ENCODE measurements at places on chromosomes 1 and 21. TPM values are rescaled to one million over a fixed set of nuclear protein-coding genes. Genes with fewer than 3 reads are reported as not detected.

- DNase-seq = no peak
Observed at GRCh38 chr1:200704986-200705500, 33.6 kb upstream of the CAMSAP2 start.

DNA sequence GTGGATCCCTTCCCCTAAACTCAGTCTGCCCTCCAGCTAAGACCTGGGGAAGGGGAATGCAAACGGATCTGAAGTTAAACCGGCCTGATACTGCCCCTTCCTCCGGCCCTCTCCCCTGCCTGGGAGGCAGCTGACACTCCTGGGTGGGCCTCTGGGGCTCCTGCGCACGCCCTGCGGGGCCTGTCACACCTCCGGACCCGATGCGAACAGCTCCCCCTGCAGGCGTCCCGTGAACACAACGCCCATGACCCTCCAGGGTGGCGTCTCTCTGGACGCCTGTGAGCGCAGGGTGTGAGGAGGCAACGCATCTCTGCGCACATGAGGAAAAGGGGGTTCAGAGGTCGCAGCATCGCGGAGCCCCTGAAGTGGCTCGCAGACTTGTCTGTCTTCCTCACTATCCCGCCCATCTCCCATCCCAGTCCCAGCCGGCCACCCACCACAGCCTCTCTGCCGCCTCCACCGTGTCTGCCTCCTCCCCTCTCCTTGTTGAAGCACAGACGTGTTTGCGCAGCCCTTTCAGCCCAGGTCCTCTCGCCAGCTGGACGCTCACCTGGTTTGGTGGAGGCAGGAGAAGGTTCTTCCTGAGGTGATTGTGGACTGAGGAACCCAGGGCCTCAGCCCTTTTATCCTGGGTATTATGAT is 421 bp upstream of the LCE3A start:
- DNase-seq = no peak

DNA sequence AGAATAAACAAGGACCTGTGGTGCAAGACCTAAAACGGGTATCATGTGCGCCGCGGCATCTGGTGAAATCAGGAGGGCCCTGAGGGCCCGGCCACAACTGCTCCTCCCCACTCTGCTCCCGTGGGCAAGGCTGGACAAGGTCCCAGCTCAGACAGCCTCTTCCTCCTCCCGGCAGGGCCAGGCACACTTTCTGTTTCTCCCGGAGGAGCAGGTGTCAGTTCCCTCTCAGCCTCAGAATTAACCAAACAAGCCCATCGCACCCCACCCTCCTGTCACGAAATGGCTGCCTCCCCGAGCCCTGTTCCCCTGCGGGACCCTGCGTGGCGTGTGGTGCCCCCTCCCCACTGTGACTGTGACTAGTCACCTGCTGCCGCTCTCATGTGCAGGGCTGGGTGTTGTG is 15.2 kb downstream of the PTTG1IP start:
- no peak for DNase-seq

DNA sequence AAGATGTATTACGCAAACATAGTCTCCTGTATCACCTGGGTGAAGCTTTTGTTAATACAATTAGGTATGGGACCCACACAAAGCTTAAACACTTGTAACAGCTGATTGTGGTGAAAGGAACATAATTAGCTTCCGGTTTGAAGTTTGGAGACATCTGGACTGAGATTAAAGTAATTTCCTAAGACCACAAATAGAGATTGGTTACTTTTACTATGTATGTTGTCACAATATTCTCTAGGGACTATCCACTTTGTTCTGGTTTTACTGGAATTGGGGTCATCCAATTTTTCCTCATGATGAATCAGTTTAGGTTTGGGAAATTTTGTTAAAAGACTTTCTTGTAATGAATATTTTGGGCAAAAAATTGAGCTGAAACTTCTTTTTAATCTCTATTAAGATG is 71.8 kb upstream of the SAMSN1 start:
- DNase-seq = no peak

DNA sequence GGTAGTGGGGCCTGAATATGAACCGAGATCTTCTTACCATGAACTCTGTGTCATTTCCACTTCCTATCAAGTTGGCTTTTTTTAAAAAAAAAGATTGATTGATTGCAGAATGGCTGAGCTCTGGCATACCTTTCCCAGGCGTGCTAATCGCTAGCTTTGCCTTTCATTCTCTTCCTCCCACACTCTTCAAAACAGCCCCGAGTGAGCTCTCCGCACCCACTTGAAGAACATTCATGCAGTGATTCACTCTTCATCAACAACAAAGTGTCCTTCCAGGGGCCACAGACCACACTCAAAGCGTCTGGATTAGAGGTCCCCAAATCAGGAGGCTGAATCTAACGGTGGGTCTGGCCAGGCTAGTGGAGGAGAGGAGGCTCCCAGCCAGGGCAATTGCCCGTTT is 96.3 kb upstream of the GALNT2 start:
- DNase-seq = no peak

DNA sequence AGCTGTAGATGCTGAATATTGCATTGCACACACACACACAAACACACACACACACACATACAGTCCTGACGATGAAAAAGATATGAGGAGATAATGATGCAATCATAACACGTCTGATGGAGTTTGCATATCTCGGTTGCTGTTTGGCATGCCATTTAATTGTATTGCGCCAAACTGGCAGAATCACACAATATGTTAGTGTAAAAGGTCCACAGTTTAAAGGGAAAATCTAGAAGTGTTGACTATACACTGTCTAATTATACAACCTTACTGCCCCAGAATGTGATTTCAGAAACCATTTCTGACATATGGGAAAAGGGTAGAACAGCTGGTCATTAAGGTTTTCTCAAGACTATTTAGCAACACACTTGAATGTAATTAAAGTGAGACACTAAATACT is 123.7 kb upstream of the PROX1 start:
- no peak for DNase-seq

DNA sequence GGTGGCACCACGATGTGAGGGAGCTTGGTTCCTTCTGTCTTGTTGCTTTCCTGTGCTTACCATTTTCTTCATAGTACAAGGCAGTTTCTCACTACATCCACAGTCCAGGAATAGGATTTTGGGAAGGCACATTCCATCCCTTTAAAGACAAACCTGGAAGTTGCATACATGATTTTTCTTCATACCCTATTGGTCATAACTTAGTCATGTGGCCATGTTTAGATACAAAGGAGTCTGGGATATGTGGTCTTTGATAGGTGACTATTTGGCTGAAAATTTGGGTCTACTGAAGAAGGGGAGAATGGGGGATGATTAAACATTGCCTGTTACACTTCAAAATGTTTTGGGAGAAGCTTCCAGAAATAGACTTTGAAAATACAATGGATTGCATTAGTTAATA is 7.0 kb downstream of the DYRK1A start:
- no peak for DNase-seq

DNA sequence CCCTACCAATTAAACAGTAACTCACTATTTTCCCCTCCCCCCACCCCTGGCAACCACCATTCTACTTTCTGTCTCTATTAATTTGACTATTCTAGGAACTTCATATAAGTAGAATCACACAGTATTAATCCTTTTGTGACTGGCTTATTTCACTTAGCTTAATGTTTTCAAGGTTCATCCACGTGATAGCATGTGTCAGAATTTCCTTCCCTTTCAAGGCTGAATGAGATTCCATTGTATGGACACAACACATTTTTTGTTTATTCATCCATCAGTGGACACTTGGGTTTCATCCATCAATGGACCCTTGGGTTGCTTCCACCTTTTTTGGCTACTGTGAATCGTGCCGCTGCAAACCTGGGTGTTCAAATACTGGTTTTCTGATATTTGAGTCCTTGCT is 41.7 kb downstream of the EIF2D start:
- DNase-seq = no peak

DNA sequence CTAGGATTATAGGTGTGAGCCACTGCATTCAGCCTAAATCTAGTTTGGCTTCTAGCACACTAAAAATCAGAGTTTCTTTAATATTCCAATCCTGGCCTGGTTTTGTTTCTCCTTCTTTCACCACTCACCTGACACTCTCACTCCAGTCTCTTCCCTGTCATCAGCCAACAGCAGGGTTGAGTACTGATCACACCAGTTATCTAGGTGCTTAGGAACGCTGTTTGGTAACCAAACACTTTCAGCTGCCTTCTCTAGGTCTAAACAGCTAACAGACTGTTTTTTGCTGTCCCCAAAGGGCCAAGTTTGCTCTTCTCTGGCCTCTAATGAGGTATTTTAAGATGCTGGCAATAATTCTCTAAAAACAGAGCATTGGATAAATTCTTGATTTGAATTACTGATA is 17.7 kb upstream of the FRRS1 start:
- peak; percentile 14 for DNase-seq

DNA sequence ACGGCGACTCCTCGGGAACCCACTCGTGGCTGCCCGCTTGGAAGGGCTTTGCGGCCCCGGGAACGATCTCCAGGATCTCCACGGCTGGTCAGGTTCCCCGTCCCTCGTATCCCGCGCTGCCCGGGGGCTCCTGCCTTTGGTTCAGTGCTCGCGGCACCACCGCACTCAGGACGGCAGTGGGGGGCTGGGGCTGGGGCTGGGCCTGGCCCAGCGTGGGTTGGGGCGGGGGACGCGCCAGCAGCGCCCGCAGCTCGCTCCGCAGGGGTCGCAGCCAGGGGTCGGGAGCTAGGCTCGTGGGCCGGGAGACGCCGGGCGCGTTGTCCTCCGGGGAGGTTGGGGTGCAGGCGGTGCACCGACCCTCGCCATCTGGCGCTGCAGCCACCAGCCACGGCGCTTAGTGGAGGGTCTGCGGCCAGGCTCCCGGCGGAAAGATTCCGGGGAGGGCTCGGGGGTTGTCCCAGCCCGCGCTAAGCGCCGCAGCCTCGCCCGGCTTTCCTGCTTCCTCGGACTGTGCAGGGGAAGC is 8.9 kb downstream of the SIM2 start:
- DNase-seq = no peak

- peak; percentile 62 for DNase-seq
Observed at GRCh38 chr21:43348801-43349261, 78.1 kb downstream of the SIK1 start.

- DNase-seq = no peak
Observed at GRCh38 chr1:221667504-221667903, 74.4 kb downstream of the DUSP10 start.

DNA sequence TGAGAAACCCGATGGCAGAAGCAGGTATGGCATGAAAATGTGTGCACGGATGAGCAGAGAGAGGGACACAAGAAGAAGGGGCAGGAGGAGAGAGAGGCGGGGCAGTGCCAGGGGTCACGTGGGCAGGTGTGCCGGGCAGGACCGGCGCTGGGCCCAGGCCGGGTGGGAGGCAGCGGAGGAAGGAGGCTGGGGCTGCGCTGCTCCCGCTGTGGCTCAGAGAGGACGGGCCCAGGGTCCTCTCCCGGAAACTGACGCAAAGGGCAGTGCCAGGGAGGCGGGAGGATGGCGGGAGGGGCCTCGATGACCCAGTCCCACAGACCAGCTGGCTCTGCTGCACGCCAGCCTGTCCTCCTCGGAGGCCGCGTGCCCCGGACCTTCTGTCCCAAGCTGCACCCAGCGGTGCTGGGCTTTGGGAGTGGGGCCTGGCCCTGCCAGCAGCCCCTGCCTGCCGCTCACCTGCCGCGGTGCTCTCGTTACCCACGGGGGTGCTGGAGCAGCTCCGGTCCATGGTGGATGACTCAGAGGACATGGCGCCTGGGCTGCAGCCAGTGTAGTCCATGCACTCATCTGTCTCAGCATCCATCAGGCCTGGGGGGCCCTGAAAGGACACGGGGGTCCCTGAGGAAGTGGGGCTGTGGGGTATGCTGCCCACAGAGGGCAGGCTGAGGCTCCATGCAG is 153.9 kb downstream of the CASZ1 start:
- no peak for DNase-seq

GRCh38 chr1:223803211-223803610 is 42.5 kb downstream of the TP53BP2 start:
- no peak for DNase-seq

GRCh38 chr1:225435487-225435886 is 7.6 kb upstream of the LBR start:
- DNase-seq = no peak

DNA sequence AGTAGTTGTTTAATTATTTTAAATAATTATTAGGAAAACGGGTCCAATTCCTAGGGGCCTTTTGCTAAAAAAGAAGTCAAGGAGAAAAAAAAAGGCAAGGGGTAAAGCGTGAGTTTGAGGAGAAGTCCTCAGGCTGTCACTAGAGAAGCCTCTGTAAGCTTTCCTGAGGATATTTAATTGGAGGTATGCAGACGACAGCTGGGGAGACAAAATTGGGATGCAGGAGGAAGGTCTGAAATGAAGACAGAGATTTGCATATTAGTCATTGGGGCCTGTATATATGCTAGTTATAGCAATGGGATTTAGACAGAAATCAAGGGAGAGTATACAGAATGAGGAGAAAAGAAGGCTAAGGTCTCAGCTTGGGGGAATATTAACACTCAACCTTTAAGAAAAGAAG is 8.6 kb downstream of the ATP6V1G3 start:
- no peak for DNase-seq

GRCh38 chr1:30194046-30194619 is 529.3 kb downstream of the MATN1 start:
- no peak for DNase-seq

GRCh38 chr21:17386498-17386897 is 126.3 kb upstream of the CXADR start:
- no peak for DNase-seq

DNA sequence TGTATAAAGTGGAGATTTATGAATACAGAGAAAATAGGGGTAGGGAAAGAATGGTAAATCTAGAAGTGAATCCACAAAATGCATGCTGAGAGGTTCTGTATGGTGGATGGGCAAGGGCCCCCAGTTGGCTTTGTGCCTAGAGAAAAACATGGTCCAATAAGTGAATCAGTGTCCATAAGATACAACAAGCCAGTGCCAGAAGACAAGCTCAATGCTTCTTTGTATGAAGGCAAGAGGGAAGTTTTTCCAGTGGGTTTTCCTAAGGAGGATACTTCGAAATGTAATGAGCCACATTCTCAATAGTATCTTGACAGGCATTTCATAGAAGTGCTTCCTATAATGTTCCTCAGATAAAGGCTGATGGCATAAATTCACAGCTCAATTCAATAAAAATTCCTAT is 169.4 kb upstream of the HMCN1 start:
- DNase-seq = no peak

The FMO3 gene
- total RNA-seq = 0.04 TPM

The MMEL1 gene
- 0.31 TPM for total RNA-seq

The ZSCAN20 gene
- total RNA-seq = 5.9 TPM

The NBPF4 gene
- total RNA-seq = not detected

The TSACC gene
- 0.27 TPM for total RNA-seq

The KCND3 gene
- total RNA-seq = 0.84 TPM

The TFAP2E gene
- 0.40 TPM for total RNA-seq

The FBLIM1 gene
- 17.3 TPM for total RNA-seq

The ERO1B gene
- 2.0 TPM for total RNA-seq

The NEXN gene
- total RNA-seq = 57.9 TPM

The KCNA3 gene
- 0.27 TPM for total RNA-seq

The PCBP3 gene
- 0.93 TPM for total RNA-seq

Measured in muscle of leg (tissue), 16 donors.